ENCODE measurements at places on chromosomes 7 and 10.

DNA sequence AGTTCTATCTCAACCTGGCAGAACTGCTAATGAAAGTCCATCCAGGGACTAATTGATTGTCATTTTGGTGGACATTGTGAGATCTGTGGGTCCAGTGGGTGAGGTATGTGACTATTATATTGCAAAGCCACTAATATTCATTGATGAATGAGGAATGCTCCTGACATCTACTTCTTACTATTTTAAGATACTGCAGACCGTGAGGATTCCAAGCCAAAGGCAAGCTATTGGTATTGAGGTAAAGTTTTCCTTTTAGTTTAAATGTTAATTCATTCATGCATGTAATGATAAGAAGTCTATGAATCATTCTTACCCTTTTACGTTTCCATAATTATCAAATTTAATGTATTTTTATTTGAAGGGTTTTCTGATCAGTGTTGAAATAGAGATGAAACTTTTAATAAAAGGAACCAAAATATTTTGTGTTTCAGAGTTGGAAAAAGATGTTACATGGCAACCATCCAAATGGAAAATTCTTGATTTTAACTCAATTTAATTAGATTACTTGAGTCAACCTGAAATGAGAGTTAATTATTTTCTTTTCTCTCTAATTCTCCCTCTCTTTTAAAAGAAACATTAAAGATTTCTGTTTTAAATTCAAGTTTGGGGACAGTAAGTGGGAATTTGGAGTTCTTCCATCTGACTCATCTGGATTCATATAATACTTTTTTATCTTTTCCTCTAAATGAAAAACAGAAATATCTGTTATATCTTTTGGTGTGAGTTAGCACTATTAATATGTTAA, 39.6 kb downstream of the NUP205 start:
- DNase-seq: no peak

DNA sequence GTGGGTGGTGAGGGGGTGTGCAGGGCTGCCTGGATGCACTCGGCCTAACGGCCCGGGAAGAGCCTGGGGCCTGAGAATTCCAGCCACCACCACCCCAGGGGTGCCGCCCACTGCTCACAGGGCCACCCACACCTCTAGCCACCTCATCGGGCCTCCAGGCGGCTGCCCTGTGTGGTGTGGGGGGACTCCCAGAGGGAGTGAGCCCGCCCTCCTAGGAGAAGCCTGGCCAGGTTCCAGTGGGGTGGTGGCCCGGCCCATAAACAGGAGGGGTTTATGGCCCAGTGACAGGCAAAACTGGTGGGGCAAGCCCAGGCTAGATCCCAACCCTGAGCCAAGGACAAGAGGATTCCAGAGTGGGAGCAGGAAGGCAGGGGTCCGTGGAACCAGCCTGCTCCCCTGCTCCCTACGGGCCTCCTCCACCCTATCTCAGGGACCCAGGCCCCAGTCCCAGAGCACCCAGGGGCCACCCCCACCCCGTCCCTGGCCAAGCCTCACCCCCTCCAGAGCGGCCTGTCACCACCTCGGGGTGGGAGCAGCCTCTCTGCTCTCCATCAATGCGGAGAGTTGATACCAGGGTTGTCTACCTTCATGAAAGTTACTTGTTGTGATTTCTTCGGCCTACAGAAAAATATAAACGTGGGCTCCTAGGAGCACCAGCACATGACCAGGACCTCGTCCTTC, 20.2 kb upstream of the PDGFA start:
- peak; percentile 82 for DNase-seq

- no peak for DNase-seq
These were observed 4.7 kb upstream of the ERCC6 start for GRCh38 chr10:49543604-49544003.

GRCh38 chr10:77357611-77358310, 279.8 kb downstream of the KCNMA1 start:
- DNase-seq: no peak

DNA sequence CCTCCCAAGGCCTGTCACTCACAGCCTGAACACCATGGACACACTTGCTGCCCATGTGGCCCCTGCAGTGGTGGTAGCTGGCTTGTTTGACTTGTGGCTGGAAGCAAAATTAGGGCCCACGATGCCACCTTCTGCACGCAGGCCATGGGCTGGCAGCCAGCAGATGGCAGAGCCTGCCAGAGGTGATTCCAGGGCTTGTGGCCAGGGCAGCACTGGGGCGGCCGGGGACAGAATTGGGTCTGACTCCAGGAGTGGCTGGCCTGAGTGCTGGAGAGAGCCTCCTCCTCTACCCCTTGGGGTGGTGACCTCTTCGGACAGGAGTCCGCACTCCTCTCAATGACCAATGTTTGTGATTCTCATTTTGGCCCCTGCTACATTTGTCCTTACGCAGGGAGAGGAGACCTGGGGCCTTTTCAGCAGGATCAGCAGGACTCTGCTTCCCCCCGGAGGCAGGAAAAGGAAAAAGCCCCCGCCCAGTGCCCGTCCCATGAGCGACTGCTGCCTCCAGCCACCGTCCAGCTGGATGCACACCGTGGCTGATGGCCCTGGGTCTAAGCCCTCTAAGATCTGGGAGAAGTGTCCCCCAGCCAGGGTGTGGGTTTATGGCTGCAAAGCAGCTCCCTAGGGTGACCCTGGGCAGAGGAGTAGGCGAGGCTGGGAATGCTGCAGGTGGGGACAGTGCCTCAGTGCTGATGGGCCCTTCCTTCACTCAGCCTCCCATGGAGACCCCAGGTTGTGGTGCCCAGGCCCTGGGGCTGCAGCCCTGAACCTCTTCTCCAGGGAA, 26.5 kb downstream of the DNAJB12 start:
- DNase-seq: peak; percentile 71

DNA sequence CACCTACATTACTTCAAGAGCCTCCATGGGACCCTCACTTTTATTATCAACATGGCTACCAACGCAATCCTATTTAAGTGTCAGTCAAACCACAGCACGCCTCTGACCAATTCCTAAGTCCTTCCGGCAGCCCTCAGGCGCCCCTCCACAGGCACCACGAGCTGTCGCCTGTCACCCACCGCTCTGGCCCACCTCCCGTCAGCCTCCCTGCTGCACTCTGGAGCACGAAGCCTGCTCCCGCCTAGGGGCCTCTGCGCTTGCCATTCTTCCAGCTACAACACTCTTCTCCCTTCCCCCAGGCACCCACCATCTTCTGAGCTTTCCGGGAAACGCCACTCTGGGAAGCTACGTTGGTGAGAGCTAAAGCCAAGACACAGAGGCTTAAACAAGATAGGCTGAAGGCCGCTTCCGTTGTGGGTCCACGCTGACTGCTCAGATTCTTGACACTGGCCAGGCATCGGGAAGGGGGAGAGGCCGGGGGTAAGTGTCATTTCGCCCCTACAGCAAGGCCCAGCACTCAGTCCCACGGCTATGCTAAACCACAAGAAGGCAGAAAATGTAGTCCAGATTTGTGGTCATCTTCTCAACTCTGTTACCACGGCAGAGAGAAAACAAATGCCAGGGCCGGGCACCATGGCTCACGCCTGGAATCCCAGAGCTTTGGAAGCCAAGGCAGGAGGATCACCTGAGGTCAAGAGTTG, 56.7 kb downstream of the GNA12 start:
- DNase-seq: no peak

GRCh38 chr10:118407777-118408176, 65.7 kb upstream of the FAM204A start:
- DNase-seq: no peak

GRCh38 chr10:101644002-101644401, 51.0 kb downstream of the FBXW4 start:
- no peak for DNase-seq

DNA sequence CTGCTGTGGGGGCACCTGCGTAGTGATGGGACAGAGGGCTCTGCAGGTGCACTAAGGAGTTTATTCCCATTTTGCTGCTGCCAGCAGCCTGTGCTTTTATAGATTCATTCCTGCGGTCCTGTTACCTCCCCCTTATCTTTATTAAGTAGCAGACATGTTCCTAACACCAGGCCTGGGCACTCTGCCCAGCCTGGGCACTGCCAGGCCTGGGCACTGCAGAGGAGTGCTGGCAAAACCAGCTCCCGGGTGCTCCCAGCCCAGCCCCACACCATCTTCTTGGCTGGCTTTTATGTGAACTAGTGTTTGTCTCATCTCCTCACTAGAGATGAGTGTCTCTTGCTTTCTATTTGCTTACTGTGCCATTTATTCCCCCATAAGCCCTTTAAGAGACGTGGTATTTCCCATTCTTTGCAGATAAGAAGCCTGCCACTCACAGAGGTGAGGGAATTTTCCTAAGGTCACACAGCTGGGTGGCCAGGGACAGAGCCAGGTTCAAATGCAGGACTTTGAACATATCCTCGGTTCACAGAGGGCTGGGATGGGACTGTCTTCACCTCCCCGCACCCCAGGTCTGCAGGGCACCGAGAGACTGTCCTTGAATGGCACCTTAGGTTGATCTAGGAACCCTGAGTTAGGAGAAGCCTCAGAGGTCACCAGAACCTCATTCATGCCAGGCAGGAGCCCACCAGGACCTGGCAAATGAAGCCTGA, 14.6 kb upstream of the DRGX start:
- DNase-seq: peak; percentile 49

DNA sequence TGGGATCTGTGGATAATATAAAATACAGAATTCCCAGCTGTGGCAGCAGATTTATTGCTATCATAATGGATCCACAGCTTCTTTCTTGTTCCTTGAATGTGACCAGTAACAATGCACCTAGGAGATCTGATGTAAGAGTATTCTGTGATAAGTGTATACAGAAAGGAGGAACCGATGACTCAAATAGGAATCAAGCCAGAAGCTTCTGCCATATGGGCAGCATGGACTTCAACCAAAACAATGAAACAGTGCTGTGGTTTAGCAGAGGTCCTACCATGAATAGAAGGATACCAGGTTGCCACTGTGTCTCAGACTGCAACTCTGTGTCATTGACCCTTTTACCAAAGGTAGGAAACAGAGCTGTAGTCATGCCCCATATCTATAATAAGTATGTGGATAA, 81.8 kb downstream of the PTPRZ1 start:
- no peak for DNase-seq

- no peak for DNase-seq
These were observed 29.5 kb downstream of the RPA3 start for GRCh38 chr7:7688956-7689355.

DNA sequence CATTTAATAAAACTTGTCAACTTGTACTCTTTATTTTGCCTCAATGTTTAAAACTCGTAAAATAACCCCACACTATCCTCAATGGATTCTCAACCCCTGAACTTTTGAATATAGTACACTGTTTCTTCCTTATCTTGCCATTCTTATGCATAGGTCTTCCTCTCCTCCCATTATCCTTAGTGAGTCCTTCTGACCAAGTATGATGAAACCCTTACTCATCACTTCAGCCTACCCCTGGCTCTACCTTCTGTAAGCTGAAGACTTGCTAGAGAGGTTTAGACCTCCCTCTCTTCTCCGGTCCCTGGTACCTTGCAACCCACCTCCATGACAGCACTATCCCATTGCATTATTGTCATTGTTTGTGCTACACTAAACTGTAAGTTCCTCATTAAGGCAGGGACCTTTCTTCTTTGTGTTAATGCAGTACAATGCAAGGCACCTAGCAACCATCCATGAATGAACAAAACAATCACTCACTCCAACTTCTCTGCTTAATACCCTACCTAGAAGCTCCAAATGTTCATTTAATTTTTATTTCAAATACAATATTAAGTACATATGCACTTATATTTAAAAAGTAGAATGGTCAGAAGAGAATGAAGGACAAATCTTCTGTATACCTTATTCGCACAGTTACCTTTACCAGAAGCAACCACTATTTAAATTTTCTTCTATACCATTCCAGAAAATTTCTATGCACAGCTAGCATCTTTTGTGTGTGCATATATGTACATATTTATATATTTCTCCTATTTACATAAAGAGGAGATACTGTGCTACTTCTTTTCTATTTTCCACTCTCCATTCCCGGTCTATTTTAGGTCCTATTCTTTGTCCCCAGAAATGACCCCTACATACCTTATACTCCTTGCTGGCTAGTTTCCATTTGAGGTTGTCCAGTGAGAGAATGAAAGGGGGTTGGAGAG, 77.5 kb downstream of the SLC16A9 start:
- no peak for DNase-seq

DNA sequence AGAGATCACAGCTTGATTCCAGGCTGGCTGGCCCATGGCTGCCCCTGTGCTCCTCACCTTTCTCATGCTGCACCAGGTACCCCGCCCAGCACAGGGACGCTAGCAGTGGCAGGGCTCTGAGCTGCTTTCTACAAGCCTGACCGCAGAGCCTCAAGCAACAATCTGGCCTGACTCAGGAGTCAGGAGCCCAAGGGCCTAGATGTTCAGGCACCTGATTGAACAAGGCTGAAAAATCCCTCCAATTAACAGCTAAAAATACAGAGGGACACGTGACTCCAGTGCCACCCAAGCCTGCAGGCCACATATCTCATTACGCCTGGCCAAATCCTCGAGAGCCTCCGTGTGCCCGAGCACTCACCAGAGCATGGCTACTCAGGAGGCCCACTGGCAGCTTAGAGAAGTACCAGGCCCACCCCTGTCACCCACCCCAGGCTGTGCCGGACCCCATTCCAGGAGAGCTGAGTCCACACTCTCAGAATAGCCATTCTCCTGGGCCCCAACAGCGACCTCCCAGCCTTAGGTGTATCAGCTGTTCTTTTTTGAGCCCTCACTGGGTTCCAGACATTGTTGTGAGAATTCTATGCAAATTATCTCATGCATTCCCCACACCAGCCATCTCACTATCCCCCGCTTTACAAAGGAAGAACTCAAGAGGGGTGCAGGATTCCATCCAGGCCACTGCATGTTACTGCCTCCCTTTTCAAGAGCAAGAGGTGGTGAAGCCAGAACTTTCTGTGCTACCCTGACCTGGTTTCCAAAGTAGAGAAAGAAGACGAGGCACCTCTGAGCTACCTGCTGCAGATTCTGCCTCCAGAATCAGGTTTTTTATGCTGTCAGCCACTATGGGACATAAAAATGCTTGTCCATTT, 98.3 kb downstream of the COL13A1 start:
- no peak for DNase-seq

DNA sequence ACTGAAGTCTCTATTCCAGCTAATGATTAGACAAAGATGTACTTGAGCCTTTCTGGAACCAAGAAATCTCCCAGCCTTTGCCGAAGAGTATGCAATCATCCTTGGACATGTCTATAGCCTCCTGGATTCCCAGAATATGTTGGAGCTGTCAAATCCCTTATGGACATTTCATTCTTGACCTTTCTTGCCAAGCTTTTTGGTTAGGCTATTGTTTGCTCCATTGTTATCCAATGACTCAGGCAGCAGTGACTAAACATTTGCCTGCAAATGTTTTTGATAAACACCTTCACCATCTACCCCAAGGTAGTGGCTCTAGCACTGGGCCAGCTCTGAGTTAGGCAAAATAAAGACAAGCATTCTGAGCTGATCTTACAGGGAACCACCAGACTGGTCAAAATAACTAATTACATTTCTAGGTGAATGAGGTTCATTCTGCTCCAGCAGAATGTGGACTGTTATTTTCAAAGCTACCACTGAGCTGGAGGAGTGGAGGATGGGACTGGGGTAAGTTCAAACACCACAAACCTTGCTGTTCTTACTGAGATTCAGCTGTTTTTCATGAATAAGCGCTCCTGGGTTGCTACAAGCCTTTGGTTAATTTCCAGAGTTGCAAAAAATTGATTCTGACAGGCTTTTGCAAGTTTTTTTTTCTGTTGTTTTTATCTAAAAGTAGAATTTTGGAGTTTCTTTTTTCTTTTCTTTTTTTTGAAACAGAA, 81.0 kb downstream of the TMEM270 start:
- DNase-seq: no peak

- no peak for DNase-seq
These were observed 485 bp downstream of the ALOX5 start for GRCh38 chr10:45374350-45375052.

- no peak for DNase-seq
These were observed 790.7 kb upstream of the COBL start for GRCh38 chr7:52107355-52107754.

Measured in upper lobe of left lung (tissue), 6 donors.